Colonic mucosa (tissue), 4 donors: ENCODE measurements at places on chromosomes 5 and 9.

DNA sequence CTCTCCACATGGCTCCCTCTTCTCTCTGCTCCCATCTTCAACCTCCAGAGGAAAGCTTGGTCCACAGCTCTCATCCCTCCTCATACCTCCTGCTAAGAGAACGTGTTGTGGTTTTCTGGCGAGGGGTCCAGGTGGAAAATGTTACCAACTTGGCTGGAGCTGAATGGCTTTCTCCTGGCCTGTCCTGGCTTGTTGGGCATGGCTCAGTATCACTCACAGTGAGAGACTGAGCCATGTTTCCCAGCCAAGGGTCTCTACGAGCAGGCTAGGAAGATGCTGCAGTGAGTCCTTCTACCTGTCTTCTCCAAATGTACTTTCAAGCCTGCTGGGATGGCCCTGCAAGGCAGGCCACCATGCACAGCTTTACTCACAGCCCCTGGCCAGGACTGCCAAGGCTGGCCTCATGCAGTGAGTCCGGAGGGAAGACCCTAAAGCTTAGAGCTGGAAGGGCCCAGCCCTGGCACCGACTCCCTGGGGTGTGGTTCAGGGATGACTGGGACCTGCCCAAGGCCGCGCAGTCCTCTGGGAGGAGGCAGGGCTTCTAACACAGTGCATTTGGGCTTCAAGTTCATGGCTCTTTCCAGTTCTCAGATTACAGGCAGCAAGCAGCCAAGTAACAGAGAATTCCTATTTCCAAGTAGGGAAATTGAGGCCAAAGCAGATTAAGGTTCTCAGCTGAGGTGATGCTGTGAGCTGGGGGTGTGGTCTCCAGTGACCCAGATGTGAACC is 59.5 kb downstream of the COL27A1 start:
- DNase-seq = no peak

GRCh38 chr9:127278372-127278771 is 13.8 kb downstream of the GARNL3 start:
- DNase-seq = no peak

GRCh38 chr5:66680221-66680620 is 84.0 kb downstream of the MAST4 start:
- no peak for DNase-seq

GRCh38 chr9:133880851-133881661 is 111.1 kb downstream of the VAV2 start:
- DNase-seq = no peak

- no peak for DNase-seq
Measured at GRCh38 chr5:168706655-168707069, 127.5 kb upstream of the PANK3 start.

GRCh38 chr5:27158775-27159174 is 120.4 kb upstream of the CDH9 start:
- no peak for DNase-seq
